HEK293T (cell line): ENCODE measurements at places on chromosomes 11 and 22.

DNA sequence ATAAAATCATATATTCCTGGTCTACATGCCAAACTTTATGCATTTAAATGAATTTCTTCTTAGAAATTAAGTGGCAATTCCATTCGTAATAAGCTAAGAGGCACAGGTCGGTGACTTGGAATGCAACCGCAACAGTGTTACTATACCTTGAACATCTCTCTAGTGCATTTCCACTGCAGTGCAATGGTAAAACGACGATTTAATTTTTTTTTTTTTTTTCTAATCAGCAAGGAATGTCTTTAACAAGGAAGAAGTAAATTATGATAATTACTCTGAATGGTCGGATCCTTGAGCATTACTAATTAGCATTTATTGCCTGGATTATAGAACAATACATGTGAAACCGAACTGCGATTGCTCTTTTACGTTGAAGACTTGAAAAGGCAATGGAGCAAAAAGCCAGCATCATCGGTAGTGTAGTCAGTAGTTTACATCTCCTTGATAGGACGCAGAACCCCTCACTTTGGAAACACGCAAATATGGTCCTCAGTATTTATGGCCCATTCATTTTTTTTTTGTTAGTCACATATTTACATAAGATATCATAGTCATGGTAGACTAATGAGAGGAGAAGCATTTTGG, 20.2 kb downstream of the BLID start:
- no peak for DNase-seq

- no peak for DNase-seq
These were observed 104.7 kb upstream of the BID start for GRCh38 chr22:17878941-17879340.

DNA sequence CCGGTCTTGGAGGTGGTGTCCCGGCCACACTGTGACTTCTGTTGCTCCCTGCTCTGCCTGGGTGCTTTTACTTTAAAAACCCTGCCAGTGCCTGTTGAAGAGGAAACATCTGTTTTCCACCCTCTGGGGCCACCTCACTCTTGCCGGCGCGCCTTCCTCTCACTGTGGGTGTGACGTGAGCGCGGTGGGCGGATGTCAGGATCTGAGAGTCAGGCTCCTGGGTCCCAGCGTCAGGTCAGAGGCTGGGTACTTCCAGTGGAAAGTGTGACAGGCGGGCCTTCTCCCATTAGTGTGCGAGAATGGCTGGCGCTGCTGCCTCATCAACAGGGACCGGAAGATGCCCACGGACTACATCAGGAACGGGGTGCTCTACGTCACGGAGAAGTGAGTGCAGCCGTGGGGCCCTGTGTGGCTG, 54.2 kb downstream of the GRAMD4 start:
- DNase-seq = no peak

DNA sequence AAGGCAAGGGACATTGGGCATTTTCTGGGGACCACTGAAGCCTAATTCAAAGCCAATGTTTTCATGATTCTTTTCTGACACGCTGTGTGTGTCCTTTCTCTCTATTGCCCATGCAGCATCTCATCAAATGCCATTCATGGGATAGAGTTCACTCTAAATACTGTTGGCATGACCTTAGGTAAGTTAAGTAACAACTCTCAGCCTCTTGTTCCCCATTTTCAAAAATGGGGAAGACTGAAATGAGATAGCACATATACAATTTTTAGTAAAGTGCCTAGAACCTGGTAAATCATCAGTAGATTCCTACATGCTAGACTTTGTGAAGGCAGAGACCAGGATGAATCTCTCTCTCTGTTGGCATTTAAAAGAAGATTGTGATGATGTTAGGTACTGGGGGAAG, 12.7 kb upstream of the OR52K2 start:
- no peak for DNase-seq

- no peak for DNase-seq
These were observed 77.2 kb downstream of the TMPRSS5 start for GRCh38 chr11:113628912-113629311.

DNA sequence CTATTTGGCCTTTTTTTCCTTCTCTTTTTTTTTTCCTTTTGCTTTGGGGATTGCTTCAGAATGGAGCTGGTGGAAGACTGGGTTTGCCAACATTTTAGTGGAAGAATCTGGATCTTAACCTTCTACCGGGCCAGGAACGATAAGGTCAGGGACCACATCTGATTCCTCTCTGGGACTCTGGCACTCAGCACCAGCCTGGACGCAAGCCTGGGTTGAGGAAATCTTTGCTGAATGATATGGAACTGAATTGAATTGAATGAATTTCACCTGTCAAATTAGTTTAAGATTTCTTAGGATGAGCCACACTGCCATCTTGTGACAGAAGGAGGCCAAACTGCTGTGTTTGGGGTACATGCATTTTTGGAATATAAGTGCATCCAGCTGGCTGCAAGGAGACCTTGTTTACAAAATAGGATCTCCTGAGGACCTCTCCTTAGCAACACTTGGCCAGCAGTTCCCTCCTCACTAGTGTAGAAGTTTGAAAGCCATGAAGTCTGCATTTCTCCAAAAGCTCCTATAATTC, 30.4 kb downstream of the TPBGL start:
- DNase-seq = no peak

- DNase-seq = peak; percentile 85
These were observed 7.6 kb downstream of the SLC29A2 start for GRCh38 chr11:66363805-66364535.

GRCh38 chr11:23097891-23098290, 237.6 kb upstream of the CCDC179 start:
- no peak for DNase-seq

- DNase-seq = no peak
These were observed 237.8 kb downstream of the GRIK4 start for GRCh38 chr11:120749395-120749794.

DNA sequence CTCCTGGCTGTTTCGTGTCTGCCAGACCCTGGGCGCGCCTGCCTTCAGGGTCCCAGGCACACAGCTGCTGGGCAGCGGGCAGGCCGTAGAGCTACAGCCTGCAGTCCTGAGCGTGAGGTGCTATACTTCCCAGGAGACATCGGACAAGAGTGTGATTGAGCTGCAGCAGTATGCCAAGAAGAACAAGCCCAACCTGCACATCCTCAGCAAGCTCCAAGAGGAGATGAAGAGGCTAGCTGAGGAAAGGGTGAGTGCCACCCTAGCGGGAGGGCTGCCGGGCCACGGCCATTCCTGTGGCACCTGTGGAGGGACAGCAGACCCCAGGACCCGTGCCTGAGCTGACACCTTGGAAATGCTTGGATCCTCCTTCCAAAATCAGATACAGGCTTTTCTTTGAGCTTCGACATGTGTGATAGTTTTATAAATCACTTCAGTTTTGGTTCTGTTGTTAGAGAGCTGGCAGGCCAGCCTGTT, 7.1 kb upstream of the RANBP1 start:
- no peak for DNase-seq

DNA sequence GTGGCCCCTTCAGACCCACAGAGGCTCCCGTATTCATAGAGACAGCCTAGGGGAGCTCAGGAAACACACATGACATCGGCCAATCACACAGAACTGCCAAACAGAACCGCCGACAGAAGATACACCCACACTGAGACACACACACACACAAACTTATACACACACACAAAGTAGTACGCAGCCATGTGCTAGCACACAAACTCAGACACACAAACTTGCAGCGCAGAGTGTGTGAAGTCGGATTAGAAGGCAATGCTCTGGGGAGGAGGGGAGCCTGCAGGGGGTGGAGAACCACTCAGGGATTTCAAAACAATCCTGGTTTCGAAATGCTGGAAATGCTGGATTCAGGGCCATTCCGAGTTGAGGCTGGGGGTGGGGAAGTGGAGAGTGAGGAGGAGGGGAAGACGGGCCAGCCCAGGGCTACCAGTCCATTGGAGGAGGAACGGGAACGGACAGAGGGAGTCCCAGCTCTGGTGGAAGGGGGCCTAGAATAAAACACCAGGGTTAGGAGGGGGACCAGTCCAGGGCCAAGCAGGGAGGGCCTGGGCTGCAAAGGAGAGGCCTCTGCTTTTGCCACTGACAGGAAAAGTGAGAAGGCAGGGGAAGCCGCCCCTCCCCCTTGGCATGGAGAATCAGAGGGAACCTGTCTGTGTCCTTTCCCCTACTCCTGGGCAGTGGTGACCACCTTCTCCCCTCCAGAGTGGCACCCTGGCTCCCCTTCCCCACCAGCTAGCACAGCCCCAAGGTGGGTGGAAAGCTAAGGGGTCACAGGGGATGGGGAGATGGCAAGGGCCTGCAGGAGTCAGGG, 4.4 kb downstream of the BCL9L start:
- DNase-seq = no peak

- no peak for DNase-seq
These were observed 174.0 kb downstream of the TBC1D22A start for GRCh38 chr22:46936378-46936903.

DNA sequence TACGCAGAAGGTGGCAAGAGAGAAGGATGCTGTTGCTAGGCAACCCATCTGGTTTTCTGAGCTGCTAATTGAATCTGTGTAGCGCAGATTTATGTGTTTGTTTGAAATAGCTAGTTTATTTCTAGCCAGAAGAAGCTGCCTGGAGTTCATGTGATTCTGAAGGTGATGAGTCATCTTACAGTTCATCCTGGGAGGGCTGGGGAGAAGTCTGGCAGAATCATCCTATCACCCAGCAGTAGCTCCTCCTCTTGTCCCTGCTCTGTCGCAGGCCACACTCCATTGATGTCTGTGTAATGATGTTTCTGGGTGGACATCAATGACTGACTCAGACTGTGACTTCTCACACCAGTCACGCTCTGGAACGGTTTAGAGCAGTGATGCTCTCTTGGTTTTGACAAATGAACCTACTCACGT, 4.8 kb upstream of the FBXO7 start:
- DNase-seq = no peak

DNA sequence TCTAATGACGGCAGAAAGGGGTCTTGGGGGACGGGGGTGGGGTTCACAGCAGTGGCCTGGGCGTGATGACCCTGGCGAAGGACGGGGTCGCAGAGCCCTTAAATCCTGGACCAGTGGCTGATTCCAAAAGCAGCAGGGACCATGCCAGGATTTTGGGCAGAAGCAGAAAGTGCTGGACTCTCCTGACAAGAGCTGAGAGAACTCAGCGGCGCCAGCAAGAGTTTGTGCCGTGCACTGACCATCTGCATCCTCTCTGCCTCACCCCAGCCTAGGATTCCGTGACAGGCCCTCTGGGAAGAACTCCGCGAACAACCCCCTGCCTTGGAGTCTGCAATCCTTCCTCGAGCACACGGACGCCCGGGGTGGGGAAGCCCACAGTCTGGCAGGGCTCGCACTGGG, 644 bp upstream of the NDUFV1 start:
- no peak for DNase-seq

DNA sequence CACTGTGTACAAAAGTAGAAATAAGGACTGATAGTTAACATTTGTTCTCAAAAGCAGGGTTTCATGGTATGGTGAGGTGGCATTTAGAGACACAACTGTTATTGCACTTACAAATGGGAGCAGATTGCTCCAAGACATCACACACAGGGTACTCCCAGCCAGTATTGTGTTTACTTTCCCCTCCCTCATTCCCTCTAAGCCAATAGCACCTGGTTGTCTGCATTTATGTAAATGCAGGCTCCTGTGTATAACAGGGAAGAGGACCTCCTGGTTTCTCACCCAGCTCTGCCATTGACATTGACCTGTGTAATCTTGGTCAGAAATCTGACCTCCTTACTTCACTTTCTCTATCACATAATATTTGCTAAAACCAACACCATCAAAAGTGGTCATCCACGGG, 154.4 kb downstream of the NAV2 start:
- no peak for DNase-seq

GRCh38 chr11:6505577-6506240, 8.6 kb downstream of the DNHD1 start:
- peak; percentile 29 for DNase-seq

DNA sequence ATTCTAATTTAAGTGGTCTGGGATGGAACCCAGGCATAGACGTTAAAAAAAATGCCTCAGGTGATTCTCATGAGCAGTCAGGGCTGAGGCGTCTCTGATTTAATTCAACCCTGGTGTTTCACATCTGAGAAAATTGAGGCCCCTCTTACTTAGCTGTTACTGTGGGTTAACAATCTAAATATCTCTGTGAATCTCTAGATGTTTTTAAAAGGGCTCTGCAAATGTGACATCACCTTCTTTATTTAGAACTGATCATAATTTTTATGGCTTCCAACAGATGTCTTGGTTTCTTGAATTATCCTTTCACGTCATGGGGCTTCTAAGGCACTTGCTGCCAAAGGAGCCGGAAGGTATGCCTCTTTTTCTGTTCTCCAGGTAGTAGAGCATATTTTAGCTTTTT, 76.1 kb upstream of the LIN7C start:
- no peak for DNase-seq

DNA sequence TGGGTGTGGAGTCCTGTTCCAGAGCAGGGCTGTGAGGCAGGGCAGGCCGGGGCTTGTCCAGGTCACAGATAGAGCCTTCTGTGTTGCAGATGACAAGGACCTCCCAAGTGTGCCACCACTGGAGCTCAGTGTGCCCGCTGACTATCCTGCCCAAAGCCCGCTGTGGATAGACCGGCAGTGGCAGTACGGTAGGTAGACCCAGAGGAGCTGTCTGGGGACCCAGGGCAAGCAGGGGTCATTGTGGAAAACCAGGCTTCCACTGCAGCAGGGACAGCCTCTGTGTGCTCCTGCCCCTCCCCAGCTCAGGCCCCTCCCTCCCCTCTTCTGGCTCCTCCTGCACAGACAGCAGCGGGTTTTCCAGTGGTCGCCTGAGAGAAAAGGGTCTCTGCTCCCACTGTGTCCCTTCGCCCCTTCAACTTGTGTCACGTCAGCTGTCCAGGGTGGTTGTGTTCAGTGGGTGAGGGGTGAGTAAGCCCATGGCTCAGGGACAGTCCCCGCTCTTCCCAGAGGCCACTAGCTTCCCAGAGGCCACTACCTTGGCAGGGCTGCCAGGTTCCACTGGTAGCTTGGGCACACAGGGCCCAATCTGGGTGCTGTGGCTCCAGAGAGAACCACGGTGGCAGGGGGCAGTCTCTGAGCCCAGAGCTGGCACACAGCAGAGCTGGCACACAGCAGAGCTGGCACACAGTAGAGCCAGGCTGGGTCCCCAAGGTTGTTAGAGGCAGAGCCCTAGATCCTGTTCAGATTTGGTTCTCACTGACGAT, 78.4 kb downstream of the MED15 start:
- DNase-seq = no peak

DNA sequence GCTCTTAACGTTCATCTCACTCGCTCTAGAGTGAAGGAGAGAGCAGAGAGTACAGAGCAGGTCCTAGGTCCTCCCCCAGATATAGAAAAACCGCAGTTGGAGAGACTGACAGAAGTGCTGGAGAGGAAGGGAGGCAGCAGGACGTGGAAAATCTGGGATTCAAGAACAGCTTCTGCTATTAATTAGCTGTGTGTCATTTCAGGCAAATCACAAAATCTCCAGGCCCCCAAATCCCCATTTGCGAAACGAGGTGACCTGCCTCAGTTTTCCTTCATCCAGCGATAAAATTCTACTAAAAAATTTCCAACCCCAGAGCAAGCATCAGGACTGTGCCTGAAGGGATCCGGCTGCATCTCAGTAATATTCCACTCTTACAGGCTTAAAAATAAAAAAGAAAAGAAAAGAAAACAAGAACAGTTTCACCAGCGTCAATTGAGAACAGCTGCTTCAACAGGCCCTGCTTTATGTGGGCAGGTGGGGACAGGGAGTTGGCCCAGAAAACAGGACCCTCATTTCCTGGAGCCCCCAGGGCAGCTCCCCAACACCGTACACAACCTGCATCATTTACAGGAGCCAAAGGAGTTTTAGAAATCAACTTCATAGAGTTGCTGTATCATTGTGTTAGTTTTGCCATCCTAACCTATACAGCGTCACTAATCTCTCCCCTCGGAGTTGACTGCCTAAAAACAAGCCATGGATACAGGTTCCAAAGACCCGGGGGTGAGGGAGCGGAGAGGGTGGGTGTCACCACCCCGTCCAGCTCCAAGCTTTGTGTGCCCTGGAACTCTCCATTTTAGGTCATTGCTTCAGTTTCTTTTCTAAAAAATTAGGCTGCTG, 2.3 kb upstream of the MALAT1 start:
- no peak for DNase-seq
